Esophagus mucosa (tissue), 1 donor: ENCODE measurements at places on chromosomes 6 and 20.

GRCh38 chr6:44284867-44285266 is 14.6 kb downstream of the TMEM151B start:
- ATAC-seq, result no peak

- no peak for ATAC-seq
Observed at GRCh38 chr6:111992851-111993250, 61.1 kb upstream of the CCN6 start.

- ATAC-seq, result no peak
Observed at GRCh38 chr20:32999603-33000250, 4.5 kb downstream of the SUN5 start.

- no peak for ATAC-seq
Observed at GRCh38 chr6:32815115-32815514, 1.7 kb downstream of the HLA-DOB start.

DNA sequence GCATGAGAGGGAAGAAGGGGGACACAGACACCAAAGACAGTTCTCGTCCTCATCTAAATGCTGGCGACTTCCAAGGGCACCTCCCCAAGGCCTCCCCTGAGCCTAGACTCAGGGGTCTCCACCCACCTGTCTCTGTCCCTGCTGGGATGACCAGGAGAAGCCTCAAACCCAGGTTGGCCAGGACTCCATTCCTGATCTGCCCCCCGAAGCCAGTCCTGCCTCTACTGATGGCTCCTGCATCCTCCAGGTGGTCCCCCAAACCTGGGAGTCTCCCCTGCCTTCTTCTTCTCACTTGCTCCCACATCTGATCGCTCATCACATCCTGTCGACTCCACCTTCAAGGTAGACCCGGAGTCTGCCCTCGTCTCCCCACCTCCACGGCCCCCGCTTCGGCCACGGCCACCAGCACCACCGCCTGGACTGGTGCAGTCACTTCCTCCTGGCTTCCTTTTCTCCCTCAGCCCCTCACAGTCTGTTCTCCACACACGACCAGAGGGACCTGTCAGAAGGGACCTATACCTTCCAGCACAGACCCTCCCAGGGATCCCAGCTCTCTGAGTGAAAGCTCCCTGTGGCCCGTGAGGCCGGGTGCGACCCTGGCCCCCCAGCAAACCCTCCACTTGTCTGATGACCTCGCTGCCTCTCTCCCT is 92.1 kb downstream of the CEBPB start:
- ATAC-seq, result no peak

- ATAC-seq, result peak; percentile 97
Observed at GRCh38 chr6:138817799-138818198, 21.9 kb downstream of the ECT2L start.

DNA sequence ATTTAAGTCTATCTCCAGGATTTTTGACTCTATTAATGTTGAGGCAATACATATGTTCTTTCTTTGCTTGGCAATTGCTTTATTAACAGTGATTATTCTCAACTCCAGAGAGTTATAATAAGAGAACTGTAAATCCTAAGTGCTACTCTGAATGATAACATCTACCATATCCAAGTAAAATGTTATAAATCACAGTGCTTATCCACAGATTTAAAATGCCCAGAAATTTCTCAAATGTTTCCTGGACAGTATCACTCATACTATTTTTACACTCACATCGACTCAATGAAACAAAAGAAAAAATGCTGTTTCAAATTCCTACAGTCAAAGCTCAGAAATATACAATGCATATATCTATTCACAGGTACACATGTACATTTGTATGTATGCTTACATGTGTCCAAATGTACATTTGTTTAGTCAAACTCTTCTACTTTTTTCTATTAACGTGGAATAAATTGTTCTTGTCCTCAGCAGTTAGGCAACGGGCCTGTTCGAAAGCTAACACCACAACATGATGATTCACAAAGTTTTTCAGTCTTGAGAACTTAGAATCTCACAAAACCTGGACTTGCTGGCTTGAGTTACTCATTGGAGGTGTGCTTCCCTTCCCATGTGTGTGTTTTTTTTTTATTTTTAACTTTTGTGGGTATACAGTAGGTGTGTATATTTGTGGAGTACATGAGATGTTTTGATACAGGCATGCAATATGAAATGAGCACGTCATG is 193.0 kb downstream of the GJA10 start:
- ATAC-seq, result peak; percentile 57

- ATAC-seq, result no peak
Observed at GRCh38 chr20:57384953-57385761, 6.0 kb upstream of the RBM38 start.

DNA sequence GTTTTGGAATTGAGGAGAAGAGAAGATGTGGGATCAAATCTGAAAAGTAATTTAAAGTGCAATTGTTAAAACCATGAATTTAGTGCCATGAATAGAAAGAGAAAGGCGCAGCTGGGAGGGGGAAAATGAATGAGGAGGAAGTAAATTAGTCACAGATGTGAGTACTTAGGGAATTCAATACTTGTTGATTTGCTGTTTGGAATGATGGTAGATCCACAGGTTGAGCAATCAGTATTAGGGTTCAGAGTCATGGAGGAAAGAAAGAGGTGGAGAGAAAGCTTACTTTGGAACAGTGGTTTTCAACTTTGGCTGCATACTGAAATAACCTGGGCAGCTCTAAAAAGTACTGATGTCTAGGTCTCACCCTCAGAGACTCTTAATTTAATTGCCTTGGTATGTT is 229.7 kb upstream of the ASCC3 start:
- no peak for ATAC-seq

DNA sequence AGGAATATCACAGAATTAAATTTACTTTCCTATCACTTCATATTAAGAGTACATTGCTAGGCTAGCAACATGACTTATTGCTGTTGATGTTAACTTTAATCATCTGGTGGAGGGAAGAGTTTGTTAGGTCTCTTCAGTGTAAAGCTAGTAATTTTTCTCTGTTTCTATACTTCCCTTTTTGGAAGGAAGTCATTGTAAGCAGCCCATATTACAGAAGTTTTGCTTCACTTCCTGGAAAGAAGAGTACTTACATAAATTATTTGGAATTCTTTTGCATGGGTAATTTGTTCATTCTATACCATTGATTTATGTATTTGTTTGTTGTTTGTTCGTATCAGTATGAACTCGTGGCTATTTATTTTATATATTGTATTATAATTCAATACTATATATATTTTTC is 405.2 kb downstream of the RFPL4B start:
- no peak for ATAC-seq

GRCh38 chr6:92174398-92175073 is 1244.8 kb downstream of the EPHA7 start:
- no peak for ATAC-seq

GRCh38 chr6:38095054-38095453 is 275.5 kb downstream of the ZFAND3 start:
- no peak for ATAC-seq

- ATAC-seq, result no peak
Observed at GRCh38 chr6:149699150-149699549, 18.8 kb downstream of the LATS1 start.

DNA sequence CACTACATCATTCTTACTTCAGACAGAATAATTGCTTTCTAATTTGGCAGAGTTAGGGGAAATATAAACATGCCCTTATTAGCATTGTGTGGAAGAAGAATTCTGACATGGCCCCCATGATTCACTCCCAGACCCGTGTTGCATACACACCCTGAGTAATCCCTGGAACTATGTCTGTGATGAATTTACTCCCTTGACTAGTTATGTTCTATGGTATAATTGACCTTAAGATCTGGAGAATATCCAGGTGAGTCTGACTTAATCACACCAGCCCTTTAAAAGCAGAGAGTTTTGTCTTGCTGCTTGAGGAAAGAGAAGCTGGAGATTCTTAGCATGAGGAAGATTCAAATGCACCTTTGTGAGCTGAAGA is 262.9 kb downstream of the SOX4 start:
- peak; percentile 97 for ATAC-seq

GRCh38 chr20:38791940-38792339 is 13.6 kb upstream of the PPP1R16B start:
- no peak for ATAC-seq

DNA sequence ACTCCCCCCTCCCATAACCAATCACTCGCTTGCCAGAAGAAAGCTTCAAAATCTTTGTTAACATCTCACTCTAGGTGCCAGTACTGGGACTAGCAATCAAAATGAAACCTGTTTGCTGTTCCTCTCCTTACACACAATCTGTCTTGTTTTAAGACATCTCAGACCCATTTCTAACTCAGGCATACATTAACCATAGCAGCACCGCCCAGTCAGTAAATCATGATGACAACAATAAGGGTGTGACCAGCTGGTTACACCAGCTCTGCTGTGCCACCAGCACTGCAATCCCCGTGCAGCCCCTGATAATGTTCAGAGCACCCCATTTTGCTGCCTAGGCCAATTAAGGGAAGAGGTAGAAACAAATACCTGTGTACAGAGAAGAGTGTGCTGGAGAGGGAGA is 185.2 kb upstream of the TAB2 start:
- peak; percentile 77 for ATAC-seq

DNA sequence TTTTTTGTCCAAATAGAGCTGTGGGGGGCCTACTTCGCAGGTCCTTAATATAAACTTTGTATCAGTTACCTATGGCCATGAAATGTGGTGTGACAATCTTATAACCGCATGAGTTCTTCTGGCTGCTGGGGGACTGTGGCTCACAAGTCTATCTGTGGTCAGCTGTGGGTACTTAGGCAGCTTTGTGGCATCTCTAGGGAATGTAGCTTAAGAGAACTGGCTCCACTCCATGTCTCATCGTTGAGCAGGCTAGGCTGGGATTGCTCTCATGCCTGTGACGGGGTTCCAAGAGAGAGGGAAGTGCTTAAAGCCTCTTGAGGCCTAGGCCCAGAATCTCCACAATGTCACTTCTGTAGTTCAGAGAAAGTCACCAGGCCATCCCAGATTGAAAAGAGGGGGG is 140.5 kb downstream of the BTBD3 start:
- ATAC-seq, result no peak

DNA sequence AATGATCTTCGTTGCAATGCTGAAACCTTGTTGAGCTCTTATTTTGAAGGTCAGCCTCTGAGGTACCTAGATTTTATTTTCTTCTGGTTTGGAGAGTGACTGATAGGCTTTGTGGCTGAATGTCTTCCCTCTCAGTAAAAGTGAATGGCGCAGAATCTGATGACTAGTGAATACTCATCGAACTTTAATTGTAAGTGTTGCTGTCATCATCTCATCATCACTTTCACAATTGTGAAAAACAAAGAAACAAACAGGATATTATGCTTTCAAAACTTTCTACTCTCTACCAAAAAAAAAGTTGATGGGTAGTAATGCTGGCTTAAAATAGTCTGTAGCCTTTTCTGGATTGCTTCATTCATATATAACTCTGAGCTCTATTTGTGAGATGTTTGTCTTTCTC is 239.5 kb upstream of the RAB32 start:
- ATAC-seq, result no peak

- peak; percentile 64 for ATAC-seq
Observed at GRCh38 chr20:58389324-58389967, 417 bp downstream of the VAPB start.

DNA sequence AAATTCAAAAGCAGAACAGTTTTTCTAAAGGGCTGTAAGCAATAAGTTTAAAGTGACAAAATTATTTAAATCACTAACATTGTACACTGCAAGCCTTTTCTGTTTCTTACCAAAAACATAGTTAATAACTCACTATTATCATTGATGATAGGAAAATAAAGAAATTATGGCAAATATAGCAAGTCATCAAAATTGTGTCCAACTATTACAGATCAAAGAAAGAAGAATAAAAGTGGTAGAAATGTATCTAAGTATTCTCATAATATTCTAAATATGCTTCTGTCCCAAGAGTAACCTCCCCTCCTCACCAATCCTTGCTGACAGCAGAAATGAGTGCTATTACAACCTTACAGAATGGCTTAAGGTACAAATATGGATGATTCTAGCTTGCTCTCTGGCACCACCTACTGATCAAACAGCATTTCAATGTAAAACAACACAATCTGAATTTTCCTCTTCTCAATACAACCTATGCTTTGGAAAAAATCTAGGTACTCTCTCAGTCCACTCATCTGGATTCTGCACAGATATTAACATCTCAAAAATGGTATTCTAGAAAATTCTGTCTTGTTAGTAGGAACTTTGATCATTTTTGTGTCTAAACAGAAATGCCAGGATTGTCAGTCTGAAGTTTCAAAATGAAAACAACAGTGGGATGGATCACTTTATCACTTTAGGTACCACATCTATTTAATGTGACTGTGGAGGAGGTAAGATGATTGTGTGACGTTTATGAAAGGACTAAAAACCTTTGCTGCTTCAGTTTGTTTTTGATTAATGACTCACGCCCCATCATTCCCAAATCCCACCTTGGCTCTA is 40.9 kb downstream of the ZFP64 start:
- peak; percentile 29 for ATAC-seq

DNA sequence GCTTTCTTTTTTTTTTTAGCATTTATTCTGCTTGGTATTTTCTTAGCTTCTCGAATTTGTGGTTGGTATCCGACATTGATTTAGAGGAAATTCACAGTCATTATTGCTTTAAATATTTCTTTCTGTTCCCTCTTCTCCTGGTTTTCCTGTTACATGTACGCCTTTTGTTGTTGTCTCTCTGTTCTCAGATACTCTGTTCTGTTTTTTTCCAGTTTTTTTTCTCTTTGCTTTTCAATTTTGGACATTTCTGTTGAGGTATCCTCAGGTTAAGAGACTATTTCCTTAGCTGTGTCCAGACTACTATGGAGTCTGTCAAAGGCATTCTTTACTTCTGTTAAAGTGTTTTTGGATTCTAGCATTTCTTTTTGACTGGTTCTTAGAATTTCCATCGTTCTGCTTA is 17.5 kb downstream of the STXBP5 start:
- no peak for ATAC-seq

DNA sequence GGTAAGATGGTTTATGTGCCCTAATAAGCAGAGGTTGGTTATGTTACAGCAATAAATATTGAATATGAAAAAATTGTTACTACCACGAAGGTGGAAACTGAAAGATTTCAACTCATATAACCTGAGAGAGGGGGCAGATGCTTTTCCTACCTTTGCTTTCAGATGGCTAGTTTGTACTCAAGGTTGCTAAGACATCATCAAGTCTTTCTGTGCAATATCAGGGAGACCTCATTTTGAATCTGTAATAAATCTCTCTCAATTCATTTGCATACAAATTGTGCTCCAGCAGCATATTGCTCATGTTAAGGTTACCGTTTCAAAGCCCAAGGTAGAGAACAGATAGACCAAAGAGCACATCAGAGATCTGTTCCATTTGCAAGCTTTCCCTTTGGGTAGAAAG is 220.4 kb downstream of the KHDC1L start:
- no peak for ATAC-seq

DNA sequence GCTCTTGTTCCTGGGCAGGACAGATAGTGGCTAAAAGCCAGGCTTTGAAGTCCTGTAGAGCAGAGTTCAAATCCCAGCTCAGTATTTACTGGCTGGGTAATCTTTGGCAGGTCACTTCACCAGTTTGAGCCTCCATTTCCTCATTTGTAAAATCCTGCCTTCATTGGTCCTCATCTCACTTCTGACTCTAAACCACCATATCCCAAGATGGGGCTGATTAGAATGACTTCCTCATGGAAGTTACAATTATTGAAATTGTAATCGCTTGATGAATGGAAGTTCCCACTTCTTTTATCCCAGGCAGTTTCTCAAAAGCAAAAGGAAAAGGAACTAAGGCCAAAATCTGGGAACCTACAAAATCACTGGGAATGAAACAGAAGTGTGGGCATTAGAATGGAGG is 35.9 kb upstream of the B4GALT5 start:
- no peak for ATAC-seq

- peak; percentile 64 for ATAC-seq
Observed at GRCh38 chr6:31158863-31159855, 770 bp downstream of the TCF19 start.
